ENCODE measurements at places on chromosomes 3 and 15.

GRCh38 chr15:43985976-43986680 is 159.3 kb downstream of the WDR76 start:
- no peak for DNase-seq

- no peak for DNase-seq
Observed at GRCh38 chr3:78992400-78992799, 775.4 kb downstream of the ROBO1 start.

GRCh38 chr3:57910990-57911389 is 97.2 kb upstream of the FLNB start:
- DNase-seq: no peak

GRCh38 chr3:36942638-36943248 is 2.1 kb downstream of the TRANK1 start:
- no peak for DNase-seq

- no peak for DNase-seq
Observed at GRCh38 chr3:197775317-197775716, 15.7 kb upstream of the LRCH3 start.
